ENCODE measurements at places on chromosomes 2 and 18.

DNA sequence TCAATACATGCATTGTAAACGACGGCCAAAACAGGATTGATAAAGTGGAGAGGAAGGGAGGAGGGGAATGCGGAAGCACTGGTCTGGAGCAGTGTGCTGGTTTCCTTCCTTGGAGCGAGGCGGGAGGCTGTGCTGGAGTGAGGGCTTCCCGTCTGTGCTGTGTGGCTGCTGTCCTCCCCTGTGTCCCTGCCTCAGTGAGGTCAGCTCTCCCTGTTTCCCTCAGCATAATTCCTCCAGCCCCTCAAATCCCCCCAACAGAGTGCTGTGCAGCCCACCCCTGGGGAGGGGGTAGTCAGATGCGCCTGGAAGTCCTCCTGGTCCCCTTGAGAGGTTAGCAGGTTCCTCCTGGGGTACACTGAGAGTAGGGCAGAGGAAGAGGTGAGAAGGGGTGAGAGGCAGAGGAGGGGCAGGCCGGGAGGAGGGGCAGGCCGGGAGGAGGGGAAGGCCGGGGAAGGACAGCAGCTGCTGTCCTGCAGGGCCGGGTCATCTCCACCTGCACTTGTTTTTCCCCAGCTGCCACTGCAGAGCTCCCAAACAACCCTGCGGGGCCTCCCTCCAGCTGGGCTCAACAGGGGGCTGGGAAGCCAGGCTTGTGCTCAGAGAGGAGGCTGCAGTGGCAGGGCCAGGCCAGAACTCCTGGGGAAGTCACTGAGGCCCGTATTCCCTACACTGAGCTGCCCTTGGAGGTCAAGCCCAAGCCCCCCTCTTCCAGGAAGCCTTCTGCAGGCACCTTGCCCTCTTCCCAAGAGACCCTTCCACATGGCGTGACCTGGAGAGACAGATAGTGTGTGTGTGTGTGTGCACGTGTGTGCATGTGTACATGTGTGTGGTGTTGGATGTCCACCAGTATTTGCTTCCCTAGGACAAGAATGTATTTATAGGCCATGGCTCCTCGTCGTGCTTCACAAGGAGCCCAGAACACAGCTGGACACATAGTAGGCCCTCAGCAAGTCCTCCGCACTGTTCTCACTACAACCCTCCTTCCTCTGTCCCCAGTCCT lies 13.2 kb upstream of the ATP6V1B1 start:
- no peak for DNase-seq

DNA sequence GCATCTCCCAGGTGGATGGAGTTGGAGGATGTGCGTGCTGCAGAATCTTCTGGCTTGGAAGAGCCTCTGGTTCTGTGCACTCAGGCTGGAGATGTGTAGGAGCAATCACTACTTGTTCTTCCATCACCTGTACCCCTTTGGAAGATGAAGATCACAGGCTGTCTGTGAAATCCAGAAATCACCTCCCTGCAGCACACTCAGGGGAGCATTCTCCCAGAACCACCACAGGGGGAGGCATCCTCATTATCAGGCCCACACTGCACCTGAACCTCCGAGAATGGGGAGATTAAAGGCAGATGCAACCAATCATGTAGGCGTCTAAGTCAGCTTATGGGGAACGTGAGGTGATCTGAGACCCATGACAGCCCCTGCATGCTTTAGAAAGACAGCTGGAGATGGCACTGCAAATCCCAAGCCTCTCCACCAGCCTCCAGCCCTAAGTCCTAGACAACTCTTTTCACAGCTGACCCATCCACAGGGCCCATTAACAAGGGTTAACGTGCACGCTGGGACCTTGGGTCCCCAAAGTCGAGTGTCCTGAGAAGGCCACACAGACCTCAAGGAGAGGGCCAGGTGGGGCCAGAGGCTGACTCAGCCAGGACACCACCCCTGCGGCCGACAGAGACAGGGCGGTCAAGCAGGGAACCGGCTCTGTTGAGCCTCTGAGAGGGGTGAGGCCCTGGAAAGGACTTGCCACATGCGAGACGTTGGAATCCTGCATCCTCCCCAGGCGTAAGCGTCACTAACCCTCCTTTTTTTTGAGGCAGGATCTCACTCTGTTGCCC lies 314.9 kb downstream of the EIPR1 start:
- DNase-seq, result no peak

DNA sequence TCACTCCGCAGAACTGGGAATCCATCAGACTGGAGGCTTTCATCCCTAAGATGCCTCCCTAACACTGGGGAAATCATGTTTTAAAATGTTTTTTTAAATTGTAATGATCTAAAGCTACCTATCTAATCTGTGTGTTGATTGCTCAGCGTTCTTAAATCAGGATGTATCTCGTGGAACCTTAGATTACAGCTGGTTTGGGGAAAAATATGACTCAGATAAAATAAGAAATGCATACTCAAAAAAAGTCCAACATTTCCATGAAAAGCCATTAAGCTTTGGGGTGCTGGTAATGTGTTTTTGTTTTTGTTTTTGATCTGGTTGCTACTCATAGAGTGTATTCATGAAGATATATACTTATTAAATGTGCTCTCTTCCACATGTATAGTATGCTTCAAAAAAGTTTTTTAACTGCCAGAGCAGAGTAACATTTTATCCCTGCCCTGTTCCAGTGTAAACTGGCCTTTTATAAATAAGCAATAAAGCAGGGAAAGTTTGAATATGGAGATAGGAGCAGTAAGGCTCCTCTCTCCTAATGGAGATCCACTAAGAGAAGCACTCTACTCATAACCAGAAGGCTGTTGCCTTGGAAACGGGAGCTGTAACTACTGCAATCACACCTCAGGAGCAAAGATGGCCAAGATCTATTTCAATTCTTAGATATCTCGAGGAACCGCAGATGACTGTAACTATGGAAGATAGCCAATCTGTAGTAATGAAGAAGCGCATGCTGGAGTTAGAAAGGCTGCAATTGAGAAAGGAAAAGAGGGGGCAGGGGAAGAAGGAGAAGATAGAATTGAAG lies 41.6 kb downstream of the ANKRD44 start:
- DNase-seq, result peak; percentile 56

DNA sequence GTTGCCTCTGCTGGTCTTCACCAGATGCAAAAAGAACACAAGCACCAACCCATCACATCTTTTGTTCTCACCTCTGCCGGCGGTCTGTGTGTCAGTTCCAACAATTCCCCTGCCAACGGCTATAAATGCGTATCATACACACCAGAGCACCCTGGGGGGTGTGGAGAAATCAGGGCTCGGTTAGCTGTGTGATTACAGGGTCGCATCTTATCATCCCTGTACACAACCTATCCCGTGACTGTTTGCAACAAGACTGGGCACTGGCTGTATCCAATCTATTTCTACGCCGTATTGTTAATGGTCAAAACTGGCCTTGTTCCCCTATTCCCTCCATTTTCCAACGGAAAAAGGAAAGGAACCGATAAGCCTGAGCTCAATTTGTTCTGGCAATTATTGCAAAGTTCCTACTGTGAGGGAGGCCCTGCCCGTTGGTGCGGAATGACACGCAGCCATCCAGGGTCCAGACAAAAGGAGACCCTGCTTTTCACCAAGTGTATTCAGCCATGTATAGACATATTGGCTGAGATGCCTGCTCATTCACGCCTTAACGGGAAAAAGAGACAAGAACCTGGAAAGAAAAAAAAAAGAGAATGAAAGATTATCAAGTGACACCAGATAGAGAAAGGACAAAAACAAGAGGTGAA lies 136.9 kb downstream of the CDH20 start:
- DNase-seq, result no peak

DNA sequence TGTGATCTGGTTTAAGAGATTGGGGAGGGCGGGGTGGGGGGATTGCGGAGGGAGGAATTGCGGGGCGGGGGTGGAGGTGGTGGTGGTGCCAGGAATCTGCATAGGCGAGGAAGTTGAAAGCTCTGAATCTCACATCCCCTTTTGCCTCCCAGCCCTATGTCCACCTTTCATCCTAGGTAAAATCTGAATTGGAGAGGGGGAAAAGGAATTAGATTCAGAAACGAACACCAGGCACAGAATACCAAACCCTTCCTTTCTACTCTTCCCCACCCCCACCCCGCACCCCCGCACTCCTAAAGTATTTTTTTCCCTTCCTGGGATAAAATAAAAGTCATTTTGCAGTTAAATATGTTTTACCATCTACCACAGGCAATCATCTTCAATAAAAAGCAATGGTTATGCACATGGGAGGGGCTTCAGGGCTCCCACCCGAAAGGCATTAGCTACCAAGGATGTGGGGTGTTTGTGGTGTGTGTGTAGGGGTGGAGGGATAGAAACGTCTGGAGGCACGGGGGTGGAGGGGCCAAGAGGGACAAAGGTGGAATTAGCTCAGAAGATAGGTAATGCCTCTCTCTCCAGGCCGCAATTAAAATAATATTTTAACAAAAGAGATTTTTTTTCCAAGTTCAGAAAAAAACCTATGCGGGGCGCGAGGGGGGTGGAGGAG lies 1.8 kb downstream of the IGFBP5 start:
- no peak for DNase-seq

GRCh38 chr2:203732092-203732952 lies 25.9 kb downstream of the CD28 start:
- no peak for DNase-seq

GRCh38 chr2:36485521-36485920 lies 112.4 kb downstream of the FEZ2 start:
- DNase-seq, result no peak

DNA sequence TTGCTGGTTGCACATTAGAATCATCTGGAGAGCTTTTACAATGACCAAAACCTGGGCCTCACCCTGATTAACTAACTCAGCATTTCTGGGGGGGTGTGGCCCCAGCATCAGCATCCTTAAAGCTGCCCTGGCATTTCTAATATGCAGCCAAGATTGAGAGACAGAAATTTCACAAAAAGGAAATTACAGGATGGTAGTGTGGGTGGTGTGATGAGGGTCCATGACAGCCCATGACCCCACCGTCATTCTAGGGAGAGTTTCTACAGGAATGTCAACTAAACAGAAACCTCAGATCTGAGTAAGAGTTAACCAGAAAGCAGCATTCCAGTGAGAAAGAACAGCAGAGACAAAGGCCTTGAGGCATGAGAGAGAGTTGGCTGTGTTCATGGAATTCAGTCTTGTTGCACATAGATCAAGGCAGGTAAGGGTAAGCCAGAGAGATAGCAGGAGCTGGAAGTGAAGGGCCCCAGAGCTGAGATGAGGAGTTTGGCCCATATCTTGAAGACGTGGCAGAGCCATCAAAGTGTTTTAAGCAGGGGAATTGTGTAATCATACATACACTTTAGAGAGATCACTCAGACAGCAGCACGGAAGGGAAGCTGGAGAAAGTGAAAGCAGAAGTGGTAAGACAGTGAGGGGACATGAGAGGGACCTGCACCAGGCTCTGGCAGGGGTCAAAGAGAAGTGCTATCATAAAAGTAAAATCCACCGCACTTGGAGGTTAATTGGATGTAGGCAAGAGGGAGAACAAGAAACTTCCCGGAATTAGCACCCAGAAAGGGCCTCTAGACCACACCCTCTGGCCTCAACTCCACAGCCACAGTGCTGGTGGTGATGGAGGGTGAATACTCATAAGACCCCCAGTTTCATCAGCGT lies 7.8 kb upstream of the TRABD2A start:
- peak; percentile 76 for DNase-seq

- no peak for DNase-seq
Observed at GRCh38 chr18:28007841-28008240, 169.1 kb downstream of the CDH2 start.

GRCh38 chr2:239882331-239882732 lies 142.8 kb downstream of the NDUFA10 start:
- peak; percentile 59 for DNase-seq

DNA sequence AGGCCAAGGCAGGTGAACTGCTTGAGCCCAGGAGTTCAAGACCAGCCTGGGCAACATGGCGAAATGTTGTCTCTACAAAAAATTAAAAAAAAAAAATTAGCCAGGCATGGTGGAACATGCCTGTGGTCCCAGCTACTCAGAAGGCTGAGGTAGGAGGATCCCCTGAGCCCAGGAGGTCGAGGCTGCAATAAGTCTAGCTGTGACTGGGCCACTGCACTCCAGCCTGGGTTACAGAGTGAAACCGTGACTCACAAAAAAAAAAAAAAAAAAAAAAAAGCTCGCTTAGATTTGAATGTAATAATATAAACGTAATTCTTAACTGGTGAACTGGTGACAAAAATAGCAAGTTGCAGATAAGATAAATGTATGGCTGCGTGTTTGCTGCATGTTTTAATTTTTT lies 56.5 kb downstream of the TFCP2L1 start:
- no peak for DNase-seq

DNA sequence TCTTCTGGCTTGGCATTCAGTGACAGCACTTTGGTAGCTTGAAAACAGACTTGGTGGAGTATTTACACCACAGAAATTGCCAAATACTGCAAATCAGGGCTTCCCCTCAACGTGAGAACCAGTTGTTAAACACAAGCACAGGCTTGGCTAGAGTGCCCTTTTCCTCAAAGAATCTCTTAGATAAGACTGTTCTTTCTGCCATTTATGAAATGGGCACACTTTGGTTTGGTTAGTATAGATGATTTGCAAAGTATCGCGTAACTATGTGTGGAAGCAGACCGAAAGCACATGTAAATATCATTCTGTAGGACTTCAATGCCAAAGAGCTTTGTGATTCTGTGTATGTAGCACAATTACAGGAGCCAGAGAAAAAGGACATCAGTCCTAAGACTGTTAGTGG lies 308.2 kb downstream of the DCC start:
- no peak for DNase-seq

- no peak for DNase-seq
Observed at GRCh38 chr18:74273394-74273793, 18.4 kb downstream of the CYB5A start.

GRCh38 chr2:39981883-39982311 lies 202.8 kb upstream of the THUMPD2 start:
- DNase-seq, result no peak

GRCh38 chr2:147247749-147248148 lies 597.1 kb upstream of the ACVR2A start:
- DNase-seq, result no peak

GRCh38 chr2:9423100-9423921 lies at the start of the genes CPSF3 and ITGB1BP1:
Gene CPSF3 (plus strand): TSS chr2:9423654. CDS start chr2:9423774, 120 bp downstream.
Gene ITGB1BP1 (minus strand): TSS chr2:9423528. CDS start chr2:9418697, 4,831 bp downstream.
- peak; percentile 98 for DNase-seq

All from CD4-positive, alpha-beta T cell treated with Interleukin-12 subunit alpha and Interleukin-12 subunit beta, for 1 hour (primary cell).